ENCODE measurements at places on chromosomes 12 and 14.

GRCh38 chr12:3998968-3999792, 126.0 kb upstream of the PARP11 start:
- no peak for DNase-seq

- DNase-seq: no peak
These were observed 12.6 kb upstream of the LGALS3 start for GRCh38 chr14:55116246-55117030.

GRCh38 chr14:23631702-23632460, 4.3 kb upstream of the DHRS2 start:
- peak; percentile 91 for DNase-seq

GRCh38 chr14:77478029-77478428, 20.1 kb downstream of the AHSA1 start:
- no peak for DNase-seq

DNA sequence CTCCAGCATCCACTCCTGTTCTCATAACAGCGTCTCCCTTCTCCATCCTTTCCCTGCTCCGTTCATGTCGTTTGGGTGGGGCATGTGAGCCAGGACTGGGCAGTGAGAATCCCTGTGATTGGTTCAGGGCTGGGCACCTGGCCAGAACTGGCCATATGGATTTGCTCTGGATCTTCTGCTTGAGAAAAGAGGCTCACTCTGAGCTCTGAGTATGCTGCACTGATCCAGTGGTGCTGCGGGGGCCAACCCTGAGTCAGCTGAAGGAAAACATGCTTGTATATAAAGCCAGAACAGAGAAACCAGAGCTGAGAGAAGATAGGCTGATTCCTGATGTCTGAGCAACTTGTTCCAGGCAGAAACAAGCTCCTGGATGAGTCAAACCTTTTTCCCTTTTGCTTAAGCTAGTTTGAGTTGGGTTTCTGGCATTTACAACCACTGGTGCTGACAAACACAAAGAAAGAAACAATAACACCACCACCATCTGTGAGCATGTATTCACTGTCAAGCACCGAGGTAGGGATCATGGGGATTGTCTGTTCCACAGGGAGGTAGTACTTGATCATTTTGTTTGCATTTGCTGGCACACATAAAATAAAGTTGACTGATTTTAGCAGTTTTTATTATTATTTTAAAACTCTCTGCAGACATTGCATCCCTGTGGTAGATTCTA, 14.0 kb upstream of the HPD start:
- DNase-seq: peak; percentile 80

DNA sequence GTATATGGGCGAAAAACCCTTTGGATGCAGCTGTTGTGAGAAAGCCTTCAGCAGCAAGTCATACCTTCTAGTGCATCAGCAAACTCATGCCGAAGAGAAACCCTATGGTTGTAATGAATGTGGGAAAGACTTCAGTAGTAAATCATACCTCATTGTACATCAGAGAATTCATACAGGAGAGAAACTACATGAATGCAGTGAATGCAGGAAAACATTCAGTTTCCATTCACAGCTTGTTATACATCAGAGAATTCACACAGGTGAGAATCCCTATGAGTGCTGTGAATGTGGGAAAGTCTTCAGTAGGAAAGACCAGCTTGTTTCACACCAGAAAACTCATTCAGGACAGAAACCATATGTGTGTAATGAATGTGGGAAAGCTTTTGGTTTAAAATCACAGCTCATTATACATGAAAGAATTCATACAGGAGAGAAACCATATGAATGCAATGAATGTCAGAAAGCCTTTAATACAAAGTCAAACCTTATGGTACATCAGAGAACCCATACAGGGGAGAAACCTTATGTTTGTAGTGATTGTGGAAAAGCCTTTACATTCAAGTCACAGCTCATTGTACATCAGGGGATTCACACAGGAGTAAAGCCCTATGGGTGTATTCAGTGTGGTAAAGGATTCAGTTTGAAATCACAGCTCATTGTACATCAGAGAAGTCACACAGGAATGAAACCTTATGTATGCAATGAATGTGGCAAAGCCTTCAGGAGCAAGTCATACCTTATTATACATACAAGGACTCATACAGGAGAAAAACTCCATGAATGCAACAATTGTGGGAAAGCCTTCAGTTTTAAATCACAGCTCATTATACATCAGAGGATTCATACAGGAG, 21.4 kb downstream of the ZNF268 start:
- DNase-seq: no peak

GRCh38 chr12:4828176-4828575, 81.5 kb upstream of the KCNA1 start:
- DNase-seq: no peak

GRCh38 chr14:24080142-24080530, 8.8 kb downstream of the CPNE6 start:
- DNase-seq: no peak

DNA sequence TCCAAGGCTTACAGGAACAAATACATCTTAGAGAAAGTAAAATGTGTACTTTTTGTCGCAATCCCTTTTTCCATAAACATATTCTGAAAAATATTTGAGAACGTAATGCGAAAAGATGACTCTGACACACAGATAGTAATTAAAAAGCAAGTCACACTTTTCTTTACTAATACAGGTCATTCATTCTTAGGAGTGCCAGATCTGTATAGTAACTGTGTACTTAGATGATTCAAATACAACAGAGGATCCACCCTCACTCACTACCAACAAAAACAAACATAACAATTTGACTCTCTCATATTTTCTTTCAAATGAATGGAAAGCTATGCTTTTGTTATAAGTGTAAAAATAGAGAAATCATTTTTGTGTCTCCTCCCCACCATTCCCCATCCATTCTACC, 795.4 kb downstream of the SLC6A15 start:
- no peak for DNase-seq

- DNase-seq: no peak
These were observed 2.7 kb downstream of the PDE3A start for GRCh38 chr12:20370866-20371519.

- DNase-seq: no peak
These were observed 61.6 kb downstream of the KDM2B start for GRCh38 chr12:121519227-121519626.

DNA sequence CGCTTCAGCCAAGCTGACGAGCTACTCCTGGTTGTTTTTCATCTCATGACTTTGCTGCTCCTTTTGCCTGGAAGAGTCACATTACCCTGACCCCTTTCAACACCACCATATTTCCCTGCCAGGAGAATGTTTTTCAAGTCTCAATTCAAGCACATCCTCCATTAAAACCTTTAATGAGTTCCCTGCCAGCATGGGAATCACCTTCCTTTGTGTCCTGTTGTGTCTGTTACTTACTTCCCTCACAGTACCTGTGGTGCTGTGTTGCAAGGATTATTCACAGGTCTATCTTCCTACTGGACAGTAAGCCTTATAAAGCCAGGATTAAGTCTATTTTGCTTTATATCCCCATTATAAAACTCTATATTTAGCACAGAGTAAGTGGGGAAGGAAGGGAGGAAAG, 13.6 kb upstream of the SLC35F4 start:
- DNase-seq: no peak

DNA sequence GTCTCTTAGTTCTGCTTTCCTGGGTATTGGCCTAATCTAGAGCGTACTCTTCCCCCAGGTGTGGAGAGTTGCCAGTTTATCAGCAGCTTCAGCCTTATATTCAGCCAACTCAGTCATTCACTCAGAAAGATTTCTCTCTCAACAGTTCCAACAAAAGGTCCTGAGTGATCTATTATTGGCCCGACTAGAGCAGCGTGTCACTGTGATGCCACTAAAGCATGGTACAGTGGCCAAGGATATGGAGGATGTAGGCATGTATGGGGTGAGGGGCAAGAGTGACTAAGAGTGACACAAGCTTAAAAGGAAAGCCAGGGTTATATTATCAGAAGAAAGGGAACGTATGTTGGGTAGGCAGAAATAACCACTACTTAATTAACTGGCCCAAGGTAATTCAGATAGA, 4.8 kb downstream of the NOPCHAP1 start:
- no peak for DNase-seq

- no peak for DNase-seq
These were observed 87.1 kb upstream of the FOXN3 start for GRCh38 chr14:89504091-89504490.

DNA sequence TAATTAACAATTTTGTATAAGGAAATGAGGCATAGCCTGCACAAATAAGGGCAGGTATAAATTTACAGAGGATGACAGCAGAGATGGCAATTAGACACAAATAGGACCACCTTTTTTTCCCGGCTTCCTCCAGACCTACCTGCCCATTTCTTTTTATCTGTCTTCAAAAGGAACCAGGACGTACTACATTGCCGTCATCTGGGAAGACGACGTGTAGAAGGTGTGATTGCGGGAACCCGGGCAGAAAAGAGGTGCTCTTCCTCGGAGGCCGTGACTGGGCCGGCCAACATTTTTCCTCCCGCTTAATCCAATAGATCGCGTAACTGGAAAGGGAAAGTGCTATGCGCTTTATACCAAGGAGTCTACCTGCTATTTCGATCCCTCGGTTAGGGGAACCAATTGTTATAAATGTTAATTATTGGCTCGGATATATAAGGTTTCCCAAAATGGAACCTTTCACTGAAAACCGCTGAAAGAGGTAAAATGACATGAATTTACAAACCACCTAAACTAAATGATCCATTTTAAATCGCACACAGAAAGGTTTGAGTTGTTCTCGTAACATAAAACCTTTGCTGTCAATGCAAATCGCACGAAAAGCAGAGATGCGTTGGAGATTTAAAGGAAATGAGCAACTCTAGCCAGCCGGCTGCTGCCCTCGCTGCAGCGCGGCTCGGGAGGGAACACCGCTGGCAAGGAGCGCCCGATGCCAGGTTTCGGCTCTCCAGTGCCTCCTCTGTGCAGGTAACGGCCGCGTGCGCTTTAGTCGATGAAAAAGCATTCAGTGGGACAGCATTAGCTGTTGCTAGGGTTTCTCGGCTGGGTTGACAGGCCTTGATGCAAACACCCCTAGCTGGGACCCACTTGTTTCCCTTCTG, 2.8 kb upstream of the SIX1 start:
- DNase-seq: no peak

DNA sequence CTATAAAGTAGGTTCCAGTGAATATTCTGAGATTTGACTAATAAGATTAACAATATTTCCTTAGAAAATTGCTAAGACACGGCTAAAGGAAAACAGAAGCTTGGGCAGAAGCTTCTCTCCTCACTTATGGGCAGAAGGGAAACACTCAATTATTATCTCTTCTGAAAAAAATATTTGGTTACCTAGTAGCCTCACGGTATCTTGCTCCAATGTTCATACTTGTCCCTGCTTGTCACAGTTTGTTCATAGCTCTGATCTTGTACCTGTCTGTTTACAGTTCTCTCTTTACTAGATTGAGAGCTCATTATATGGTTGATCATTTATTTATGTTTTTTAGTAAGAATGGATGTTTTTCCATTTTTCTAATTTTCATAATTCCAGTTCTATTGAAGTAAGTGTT, 458.0 kb upstream of the ATP2B1 start:
- no peak for DNase-seq

GRCh38 chr14:37167151-37168047, 5.0 kb downstream of the SLC25A21 start:
- DNase-seq: no peak

- DNase-seq: no peak
These were observed 1257.6 kb upstream of the FLRT2 start for GRCh38 chr14:84272290-84272721.

DNA sequence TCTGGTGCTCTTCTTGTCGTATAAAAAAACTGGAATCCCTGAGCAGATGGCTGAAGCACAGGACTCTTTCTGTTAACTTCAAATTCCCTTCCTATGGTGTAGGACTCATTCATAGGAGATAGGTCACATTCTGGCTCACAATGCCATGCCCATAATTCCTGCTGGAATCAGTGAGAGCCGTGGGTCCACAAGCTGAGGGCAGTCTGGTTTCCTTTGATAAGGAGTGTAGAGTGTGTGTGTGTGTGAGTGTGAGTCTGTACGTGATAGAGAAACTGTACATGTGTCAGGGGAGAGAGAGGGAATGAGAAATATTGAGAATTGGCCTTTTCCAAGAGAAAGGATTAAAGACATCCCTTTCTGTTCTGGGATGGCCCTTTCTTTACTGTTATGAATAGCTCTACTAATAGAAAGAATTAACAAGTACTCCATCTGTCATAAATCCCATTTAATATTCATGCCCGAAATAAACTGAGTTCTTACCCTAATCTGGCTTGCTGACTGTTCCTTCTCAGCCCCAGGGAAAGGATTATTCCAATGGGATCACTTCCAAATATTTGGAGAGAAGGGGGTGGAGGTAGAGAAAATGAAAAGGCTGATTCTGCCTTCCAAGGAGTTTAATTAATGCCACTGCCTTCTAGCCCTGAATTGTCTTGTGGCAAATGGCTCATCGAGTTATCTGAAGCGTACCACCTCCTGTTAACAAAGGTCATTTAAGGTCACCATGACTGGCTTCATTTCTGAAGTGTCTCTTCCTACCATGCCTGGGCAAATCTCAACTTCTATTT, 79.0 kb downstream of the TMX1 start:
- no peak for DNase-seq

DNA sequence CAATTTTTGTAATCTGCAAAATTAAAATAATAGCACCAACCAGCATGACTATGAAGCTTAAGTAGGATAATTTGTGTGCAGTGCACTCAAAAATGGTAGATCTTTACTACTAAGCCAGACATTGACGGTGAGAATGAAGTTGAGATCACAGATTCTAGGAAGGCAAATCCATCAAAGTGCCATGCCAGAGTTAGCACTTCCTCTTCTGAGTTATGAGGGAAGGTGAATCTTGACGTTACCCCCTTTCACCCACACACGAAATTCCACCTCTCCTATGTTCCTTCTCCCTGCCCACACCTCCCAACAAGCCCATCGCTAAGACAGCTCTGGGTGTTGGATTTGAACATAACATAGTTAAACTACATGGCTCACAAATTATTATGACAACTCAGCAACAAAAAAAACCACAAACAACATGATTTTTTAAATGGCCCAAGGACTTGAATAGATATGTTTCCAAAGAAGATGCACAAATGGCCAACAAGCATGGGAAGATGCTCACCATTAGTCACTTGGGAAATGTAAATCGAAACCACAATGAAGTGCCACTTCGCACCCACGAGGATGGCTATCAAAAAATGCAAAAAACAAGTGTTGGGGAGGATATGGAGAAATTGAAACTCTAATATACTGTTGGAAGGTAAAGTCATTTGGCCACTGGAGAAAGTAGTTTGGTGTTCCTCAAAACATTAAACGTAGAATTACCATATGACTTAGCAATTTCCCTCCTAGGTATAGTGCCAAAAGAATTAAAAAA, 119.3 kb upstream of the RAP1B start:
- no peak for DNase-seq

GRCh38 chr14:102013669-102014200, 49.4 kb downstream of the DYNC1H1 start:
- DNase-seq: no peak

DNA sequence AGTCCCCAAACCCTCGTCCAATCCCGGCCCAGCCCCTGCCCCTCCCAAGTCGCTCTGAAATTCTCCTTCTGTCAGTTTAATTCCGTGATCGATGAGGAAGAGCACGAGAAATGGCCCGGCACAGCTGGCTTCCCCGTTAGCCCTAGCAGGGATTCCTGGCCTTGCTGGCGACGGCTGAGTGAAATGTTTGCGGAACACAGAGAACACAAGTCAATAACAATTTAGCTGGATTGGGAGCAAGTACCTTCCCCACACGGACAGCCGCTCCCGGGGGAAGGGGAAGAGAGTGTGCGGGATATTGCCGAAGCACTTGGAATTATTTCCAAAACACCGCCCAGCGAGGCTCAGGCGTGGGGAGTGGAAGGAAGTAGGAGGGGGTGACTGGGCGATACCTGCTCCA, 134.6 kb downstream of the RBM19 start:
- DNase-seq: no peak

- no peak for DNase-seq
These were observed 4.9 kb upstream of the EXOC3L4 start for GRCh38 chr14:103089386-103090335.
